ENCODE measurements at places on chromosomes 7 and 10.

DNA sequence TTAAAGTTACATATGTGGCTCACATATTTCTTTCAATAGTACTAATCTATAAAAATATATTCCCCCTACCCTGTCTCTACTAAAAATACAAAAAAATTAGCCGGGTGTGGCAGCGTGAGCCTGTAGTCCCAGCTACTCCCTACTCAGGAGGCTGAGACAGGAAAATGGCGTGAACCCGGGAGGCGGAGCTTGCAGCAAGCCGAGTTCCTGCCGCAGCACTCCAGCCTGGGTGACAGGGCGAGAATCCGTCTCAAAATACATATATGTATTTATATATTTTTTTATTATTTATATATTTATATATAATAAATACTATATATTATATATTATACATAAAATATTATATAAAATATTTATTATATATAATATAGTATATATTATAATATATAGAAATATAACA is 69.7 kb upstream of the GRM3 start:
- DNase-seq, result no peak

DNA sequence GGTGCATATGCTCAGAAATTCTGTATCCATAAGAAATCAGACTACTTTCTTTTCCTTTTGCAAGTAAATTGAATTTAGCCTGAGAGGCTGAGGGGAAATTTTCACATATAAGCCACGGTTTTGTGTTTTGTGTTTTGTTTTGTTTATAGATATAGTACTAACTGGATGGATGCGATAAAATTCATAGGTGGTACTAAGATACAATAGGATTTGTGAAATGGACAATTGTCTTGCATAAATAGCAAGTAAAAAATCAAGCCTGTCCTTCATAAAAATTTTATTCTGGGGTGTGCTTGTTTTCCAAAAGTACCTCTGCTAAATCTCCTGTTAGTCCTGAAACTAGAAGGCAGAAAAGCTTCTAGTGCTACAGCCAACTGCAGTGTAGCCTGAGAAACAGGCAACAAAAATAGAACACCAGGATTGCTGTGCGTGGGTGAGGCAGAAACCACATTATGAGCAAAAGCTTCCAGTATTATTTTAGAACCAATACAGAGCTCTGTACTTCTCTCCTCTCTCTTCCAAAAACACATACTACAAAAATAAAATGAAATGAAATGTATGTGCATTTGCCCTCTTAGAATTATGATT is 634 bp upstream of the HDAC9 start:
- DNase-seq, result no peak

DNA sequence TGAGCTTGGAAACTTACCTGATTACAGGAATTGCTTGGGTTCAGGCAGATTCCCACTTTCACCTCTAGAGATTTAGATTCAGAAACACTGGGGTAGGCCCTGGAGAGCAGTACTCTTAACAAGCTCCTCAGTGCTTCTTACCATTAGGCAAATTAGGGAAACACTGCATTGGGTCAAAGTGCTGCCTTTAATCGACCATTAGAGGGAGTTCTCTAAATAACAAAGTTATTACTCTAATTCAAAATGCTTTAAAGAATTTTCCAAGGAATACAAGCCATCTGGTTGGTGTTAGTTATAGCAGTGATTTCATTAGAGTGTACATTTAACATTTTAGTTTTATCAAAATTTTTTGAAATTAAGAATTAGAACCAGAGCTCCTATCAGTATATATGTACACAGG is 324.5 kb downstream of the GFRA1 start:
- peak; percentile 20 for DNase-seq

- DNase-seq, result peak; percentile 72
These were observed 2.4 kb upstream of the UBE3C start for GRCh38 chr7:157136372-157136771.

GRCh38 chr7:39211581-39211980 is 233.9 kb downstream of the POU6F2 start:
- DNase-seq, result no peak

- no peak for DNase-seq
These were observed 181.8 kb downstream of the GLI3 start for GRCh38 chr7:42055171-42055570.

DNA sequence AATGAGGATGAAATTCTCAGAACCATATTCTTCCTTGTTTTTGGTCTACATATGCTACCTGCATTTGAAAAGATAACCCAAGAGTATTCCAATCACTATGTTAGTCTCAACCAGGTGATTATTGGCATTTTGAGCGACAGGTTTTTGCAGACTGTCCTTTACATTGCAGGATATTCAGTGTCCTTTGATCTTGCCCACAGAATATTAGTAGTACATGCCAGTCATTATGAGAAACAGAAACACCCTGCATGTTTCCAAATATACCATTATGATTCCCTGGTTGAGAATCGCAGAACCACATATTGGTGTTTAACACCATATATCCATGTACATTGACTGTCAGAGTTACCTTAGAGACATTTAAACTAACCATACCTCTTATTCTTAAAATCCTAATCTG is 30.6 kb downstream of the TMEM243 start:
- no peak for DNase-seq

GRCh38 chr7:158993591-158993990 is 137.2 kb downstream of the DYNC2I1 start:
- no peak for DNase-seq

GRCh38 chr10:51523440-51523839 is 176.0 kb downstream of the CSTF2T start:
- no peak for DNase-seq

- DNase-seq, result no peak
These were observed 100.8 kb downstream of the DNAJB6 start for GRCh38 chr7:157437519-157438061.

DNA sequence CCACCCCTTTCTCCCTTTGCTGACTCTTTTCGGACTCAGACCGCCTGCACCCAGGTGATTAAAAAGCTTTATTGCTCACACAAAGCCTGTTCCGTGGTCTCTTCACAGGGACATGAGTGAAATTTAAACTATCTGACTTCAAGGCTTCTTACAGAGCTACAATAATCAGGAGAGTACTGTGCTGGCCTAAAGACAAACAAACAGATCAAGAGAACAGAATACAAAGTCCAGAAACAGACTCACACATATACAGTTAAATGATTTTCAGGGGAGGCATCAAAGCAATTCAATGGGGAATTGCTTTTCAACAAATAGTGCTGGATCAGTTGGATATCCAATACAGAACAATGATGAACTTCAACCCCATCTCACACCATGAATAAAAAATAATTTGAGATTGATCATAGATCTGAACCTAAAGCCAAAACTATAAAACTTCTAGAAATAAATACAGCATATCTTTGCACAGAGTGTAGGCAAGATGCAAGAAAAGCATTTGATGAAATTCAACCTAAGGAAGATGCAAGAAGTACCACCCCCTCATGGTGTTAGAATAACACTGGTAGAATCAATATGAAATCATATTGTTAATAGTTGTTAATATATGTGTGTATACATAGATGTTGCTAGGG is 96.5 kb downstream of the ZFAND4 start:
- DNase-seq, result no peak

- peak; percentile 84 for DNase-seq
These were observed 328 bp downstream of the ESYT2 start for GRCh38 chr7:158829021-158829341.

- DNase-seq, result peak; percentile 7
These were observed 120.9 kb downstream of the CRPPA start for GRCh38 chr7:16300361-16300895.

DNA sequence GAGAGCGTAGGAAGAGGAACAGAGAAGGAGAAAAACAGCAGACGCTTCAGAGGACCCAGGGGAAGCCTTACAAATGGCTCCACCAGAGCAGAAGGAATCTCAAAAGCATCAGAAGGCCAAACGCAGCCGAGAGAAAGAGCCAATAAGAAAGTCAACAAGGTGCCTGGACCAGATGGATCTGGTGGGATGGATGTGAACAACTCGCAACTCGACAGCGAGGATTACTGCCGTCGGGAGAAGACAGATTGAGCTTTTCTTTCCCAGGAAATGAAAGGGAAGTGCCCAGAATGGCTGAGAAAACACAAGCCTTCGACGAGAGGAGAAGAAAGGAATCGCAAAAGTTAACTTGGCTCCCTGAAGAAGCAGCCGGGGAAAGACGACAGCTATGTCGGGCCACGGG is 132.8 kb upstream of the MGMT start:
- DNase-seq, result no peak

DNA sequence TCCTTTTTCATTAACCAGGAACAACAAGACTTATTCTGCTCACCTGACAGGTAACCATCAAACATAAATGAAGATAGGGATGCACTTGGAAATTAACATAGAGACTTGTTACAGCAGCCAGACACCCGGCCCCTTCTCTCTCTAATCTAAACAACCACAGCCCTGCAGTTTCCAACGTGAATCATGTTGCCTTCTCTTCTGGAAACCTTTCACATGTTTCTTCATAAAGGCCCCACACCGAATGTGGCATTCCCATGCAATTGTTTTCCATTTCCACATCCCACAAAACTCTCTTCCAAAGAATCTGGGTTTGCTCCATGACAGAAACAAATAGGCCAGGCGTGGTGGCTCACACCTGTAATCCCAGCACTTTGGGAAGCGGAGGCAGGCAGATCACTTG is 15.0 kb upstream of the WDR86 start:
- DNase-seq, result no peak

DNA sequence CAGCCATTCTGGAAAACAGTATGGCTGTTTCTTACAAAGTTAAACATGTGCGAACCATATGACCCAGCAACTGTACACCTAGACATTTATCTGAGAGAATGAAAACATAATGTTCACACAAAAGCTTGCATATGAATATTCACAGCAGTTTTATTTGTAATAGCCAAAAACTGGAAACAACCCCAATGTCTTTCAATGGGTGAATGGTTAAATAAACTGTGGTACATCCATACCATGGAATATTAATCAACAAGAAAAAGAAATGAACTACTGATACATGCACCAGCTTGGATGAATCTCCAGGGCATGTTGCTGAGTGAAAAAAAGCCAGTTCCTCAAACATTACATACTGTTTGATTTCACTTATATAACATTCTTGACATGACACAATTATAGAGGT is 37.3 kb downstream of the LEP start:
- DNase-seq, result no peak

DNA sequence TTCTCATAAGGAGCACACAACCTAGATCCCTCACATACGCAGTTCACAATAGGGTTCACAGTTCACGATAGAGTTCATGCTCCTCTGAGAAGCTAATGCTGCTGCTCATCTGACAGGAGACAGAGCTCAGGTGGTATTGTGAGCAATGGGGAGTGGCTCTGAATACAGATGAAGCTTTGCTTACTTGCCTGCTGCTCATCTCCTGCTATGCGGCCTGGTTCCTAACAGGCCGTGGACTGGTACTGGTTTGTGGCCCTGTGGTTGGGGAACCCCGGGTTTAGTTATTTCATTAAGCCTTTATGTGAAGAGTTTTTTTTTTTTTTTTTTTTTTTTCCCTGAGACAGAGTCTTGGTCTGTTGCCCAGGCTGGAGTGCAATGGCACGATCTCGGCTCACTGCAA is 19.4 kb downstream of the SLK start:
- DNase-seq, result no peak

DNA sequence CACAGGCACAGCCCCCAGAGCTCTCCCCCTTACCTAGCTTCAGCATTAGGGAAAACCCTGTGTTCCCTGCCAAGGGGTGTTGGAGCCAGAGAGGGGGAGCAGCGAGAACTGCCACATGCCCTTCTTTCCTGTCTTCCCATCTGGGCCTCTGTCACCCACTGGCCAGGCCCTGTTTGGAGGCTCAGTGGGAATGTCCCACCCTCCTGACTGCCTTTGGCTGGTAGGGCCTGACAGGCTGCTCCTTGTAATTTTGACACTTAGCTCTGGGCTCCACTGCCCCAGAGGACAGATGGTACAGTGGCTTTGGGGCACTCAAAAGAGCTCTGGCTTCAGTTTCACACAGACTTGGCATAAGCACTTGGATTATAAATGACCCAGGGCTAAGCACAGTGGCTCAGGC is 50.6 kb downstream of the GRID2IP start:
- no peak for DNase-seq

GRCh38 chr10:52599551-52600200 is 172.9 kb downstream of the MBL2 start:
- DNase-seq, result no peak

DNA sequence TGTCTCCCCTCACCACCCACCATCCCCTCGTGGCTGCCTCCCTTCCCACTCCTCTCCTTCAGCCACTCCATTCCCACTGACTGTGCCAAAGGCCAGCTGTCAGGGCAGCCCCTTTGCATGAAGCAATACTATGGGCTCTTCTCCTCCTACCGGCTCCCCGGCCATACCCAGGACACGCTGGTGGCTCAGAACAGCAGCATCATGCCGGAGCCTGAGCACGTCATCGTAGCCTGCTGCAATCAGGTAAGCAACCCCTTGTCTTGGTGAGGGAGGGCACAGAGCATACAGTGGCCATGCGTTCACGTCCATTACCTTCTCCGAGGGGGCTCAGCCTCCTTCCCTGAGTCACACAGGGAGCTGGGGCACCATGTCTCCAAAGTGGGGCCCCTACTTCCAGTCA is 11.6 kb downstream of the CHAT start:
- no peak for DNase-seq

GRCh38 chr7:31735991-31736982 is 49.3 kb downstream of the PPP1R17 start:
- peak; percentile 60 for DNase-seq

DNA sequence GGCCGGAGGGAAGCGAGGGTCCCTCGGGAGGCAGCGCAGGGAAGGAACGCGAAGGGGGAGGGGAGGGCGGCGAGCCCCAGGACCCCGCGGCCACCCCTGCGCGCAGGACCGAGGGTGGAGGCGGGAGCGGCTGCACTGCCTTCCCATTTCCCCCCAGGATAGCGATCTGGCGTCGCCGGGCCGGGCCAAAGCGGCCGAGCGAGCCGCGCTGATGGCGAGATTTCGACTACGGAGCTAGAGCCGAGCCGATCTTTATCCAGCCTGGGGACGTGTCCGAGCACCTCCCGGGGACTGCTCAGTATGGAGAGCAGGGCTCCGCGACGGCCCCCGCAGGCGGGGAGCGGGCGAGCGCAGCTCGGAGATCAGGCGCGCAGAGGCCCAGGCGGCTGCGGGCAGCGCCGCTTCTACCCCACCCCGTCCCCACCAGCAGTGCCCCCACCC is 590 bp upstream of the CRTAC1 start:
- DNase-seq, result no peak

DNA sequence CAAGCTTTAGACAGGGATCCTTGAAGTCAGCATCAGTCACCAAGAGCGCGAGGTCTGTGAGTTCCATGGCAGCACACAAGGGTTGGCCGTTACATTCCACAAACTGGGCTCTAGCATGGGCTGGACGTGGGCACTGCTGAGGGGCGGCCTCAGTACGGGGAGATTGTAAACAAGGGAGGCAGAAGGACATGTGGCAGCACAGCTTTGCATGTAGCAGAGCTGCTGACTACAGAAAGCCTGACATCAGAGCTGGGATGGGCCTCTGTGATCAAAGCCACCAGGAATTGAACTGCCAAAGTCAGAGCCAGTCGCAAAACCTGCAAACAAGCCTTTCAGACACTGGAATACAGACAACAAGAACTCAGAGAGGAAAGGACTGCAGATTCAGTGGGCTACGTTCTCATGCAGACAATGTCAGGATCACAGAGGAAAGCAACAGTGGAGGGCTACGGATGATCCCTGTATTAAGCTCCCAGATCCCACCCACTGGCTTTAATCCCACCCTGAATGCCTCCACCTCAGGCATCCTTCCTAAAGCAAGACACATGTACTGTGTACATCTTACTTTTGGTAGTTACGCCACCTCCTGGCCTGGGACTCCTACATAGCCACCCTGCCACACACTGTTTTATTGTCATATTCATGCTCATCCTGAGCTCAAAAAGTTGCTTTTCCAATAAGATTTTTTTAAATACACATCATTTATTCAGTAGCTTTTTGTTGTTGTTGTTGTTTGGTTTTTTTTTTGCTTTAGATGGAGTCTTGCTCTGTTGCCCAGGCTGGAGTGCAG is 291.1 kb upstream of the IMMP2L start:
- DNase-seq, result peak; percentile 11

- peak; percentile 16 for DNase-seq
These were observed 350.9 kb downstream of the RNLS start for GRCh38 chr10:88232029-88232895.

Measured in hematopoietic multipotent progenitor cell treated with erythropoietin and hydrocortisone succinate and interleukin-3 and kit ligand, for 6 days (in vitro differentiated cells).